ENCODE measurements at places on chromosomes 1 and 21.

DNA sequence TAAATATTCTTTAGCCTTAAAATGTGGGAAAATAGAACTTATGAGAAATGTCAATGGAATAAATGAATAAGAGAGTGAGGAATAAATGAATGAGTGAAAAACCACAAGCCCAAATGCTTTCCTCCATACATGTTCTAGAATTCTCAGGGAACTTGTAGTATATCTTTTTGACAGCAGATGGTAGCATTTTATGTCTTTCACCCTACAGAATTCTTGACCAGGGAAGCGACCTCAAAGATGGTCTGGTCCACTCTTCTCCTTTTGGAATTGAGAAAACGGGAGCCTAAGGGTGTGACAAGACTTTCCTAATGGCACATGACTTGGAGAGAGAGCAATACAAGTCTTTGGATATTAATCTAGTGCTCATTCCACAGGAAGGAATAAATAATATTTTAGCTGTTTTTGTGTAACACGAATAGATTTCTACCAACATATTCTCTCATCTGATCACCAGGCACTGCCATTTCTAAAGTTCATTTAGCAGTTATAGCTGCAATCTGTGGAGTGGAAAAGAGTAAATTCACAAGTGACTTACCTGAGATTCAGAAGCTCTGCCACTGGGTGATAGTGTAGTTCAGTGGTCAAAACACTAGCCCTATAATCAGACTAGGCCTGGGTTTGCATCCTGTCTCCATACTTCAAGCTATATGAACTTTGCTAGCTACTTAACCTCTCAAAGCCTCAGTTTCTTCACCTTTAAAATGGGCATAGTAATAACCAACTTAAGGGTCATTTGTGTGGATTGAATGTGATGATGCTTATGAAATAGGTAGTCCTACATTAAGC is 15.0 kb upstream of the F5 start:
- peak; percentile 68 for DNase-seq

GRCh38 chr1:155472491-155473083 is 90.0 kb downstream of the ASH1L start:
- DNase-seq: no peak

GRCh38 chr21:28615276-28615675 is 377.4 kb downstream of the LTN1 start:
- DNase-seq: no peak

DNA sequence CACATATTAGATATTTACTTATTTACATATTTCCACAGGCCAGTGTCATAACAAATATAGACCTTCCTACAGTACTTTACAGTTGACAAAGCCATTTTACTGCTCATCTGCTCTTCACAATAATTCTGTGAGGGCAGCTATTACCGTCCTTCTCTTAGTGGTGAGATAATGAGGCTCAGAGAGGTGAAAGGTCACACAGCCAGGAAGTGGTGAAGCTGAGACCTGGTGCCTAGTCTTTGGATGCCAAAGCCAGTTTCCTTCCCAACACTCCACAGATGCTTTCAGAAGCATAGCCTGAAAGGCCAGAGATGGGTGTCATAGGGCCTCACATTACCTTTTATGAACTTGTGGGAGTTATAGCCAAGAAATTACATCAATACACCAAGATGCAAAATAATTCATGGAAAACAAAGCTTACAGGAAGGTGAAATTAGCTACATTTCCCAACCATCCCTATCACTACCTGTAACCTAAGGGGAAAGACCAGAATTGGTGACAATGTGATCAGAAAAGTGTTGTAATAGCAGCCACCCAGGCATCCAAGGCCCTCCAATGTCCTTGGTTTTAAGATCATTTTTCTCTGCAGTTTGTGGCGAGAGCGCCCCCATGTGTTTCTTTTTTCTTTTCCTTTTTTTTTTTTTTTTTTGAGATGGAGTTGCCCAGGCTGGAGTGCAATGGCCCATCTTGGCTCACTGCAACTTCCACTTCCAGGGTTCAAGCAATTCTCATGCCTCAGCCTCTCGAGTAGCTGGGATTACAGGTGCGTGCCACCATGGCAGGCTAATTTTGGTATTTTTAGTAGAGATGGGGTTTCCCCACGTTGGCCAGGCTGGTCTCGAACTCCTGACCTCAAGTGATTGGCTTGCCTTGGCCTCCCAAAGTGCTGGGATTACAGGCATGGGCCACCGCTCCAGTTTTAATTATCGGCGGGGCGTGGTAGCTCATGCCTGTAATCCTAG is 26.5 kb upstream of the RPL11 start:
- DNase-seq: peak; percentile 50

DNA sequence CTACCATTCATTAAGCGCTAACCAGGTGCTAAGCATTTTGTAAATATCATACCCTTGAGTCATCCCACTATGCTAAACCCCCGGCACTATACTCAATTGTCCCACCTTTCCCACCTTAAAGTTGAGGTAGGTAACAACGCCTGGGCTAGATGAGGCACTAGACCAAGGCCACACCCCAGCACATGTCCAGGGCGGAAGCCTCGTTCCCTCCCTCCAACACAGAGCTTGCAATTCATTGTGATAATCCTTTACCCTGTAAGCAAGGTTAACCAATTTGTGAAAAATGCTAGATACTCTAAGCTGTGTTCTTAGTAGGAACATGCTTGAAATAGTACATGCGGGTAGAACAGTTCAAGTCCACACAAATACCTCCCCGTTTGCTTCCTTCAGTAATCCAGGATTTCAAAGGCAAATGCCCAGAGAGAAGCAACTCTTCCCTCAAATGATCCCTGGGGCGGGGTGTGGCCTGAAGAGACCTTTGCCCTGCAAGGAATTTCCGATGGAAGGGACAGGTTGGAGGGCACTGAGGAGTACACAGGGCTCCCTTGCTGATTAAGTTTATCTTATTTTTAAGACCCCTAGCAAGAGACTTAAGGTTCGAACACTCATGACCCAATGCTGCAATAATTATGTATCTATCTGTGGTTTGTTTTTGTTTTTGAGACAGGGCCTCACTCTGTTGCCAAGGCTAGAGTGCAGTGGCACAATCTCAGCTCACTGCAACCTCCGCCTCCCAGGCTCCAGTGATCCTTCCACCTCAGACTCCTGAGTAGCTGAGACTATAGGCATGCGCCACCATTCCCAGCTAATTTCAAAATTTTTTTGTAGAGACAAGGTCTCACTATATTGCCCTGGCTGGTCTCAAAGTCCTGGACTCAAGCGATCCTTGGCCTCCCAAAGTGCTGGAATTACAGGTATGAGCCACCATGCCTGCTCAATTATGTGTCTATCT is 2.6 kb downstream of the RSPH1 start:
- DNase-seq: no peak

DNA sequence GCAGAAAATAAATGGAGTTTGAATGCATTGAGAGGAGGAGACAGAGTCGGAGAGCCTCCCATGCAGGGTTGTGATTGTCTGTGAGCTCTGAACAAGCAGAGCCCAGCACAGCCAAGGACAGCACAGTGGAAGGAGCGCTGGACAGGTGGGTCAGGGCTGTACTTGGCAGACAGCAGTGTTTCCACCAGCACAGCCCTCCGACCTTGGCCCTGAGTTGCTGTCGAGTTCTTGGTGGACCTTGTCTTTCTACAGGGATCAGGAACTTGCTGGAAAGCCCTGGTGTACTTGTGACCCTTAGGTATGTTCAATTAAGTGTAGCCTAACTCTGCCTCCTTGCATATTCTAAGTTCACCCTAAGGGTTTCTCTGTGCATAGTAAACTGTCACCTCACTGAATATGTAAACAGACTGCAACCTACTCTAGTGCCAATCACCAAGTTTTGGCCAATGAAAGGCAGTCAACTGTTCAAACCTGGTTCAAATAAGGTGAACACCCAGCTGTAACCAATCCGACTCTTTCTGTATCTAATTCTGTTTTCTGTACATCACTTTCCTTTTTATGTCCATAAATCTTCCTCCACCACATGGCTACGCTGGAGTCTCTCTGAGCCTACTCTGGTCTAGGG is 86.6 kb upstream of the SLC25A33 start:
- DNase-seq: no peak

DNA sequence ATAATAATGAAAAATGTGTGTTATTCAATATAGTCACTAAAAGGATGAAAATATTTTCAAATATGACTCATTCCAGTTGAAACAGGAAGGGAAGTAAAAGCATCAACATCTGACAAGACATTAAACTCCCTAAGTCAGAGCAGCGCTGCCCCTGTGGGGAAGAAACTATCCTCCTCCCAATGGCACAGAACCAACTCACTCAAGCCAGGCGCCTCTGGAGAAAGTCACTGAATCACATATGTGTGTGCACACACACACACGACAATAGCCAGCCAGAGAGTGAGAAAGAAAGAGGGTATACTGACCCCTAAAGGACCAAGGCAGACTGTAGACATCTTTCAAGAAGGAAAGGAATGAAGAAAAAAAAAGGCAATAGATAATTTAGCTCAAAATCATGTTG is 126.9 kb downstream of the SETD4 start:
- peak; percentile 74 for DNase-seq

DNA sequence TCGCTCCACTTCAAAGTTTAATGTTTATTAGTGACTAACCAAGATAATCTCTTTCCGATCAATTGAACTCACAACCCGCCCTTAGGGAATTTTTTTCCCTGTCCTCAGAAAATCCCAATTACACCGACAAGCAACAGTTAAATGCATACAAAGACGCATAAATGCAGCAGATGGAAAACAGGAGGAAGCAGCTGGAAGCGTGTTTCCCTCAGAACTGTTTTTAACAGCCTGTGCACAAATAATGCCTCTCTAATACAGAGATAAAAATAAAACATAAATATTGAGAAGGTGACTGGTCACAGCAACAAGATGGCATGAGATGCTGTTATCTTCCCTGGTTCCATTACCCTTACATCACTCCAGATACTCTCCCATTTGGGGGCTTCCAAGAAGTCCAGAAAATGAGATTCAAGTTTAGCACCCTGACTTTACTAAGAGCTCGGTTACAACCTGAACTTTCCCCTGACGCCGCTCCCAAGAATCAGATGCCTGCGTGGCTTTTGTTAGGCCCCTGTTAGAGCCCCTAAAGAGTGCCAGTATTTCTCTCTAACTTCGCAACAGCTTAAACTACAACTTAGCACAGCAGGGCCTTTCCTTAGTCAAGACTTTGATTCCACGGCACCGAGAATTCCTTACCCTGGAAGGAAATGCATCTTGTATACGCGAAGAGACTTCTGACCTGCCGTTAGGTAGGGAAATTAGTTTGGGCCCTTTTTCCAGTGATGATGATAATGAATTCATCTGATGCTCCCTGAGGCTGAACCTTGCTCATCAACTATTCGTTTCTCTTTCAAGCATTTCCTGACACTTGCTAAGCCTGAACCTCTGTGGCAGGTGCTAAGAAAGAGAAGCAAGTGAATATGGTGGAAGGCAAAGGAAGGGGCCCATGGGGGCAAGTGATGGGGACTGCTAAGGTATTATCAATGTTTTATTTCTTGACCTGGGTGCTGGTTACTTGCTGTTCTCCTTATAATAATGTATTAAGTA is 137.7 kb upstream of the SMYD2 start:
- DNase-seq: no peak

GRCh38 chr1:67918067-67918466 is 84.8 kb upstream of the GNG12 start:
- DNase-seq: no peak

DNA sequence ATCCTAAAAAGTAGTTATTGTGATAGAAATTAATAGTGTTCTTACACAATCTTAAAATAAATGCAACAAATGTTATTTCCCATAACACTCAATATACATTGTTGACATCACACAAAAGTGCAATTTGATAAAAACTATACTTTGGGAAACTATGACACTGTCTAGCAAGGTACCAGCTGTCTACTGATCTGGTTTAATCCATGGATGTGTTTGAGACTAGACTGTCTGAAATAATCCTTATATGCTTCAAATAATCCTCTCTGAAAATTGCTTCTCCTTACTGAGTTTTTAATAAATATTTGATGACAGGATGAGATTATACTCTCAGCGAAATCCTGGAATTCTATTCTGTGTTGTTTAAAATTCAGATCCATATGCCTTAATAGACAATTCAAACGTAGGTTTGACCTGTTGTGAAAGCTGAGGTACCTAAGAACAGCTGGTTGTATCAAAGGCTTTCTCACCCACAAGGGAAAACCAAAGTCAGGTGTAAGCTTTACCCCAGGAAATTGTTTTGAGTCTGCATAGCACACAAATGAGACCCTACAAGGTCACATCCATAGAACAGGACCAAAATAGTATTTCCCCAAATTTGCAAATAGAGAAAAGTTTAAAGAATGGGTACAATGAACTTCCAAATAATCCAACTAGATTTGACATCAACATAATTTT is 8.8 kb upstream of the GFI1 start:
- DNase-seq: no peak

DNA sequence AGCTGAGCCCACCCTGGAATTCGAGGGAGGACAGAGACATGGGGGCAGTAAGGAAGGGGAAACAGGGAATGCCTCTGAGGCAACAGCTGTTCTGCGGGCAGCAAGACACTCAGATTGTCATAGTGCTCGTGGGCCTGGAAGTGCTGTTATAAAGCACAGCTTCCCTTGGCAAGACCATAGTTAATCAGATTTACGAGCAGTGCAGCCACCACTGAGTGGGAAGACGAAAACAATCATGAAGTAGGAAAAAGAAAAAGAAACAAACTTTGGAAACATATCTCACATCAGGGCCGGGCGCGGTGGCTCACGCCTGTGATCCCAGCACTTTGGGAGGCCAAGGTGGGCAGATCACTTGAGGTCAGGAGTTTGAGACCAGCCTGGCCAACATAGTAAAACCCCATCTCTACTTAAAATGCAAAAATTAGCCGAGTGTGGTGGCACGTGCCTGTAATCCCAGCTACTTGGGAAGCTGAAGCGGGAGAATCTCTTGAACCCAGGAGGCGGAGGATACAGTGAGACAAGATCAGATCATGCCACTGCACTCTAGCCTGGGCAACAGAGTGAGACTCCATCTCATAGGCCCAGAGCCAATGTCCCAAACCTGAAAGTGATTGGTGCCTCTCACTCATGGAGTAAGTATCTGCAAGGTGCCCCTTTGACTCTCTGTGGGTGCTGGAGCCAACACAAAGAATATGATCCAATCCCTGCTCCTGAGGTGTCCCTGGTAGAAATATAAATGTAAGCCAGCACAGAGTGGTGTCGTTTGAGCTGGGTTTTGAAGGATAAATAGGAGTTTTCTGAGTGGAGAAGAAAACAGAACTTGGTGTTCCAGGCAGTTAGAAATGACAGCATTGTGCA is 55.6 kb upstream of the GPR153 start:
- no peak for DNase-seq

- DNase-seq: no peak
These were observed 31.8 kb downstream of the UBE2U start for GRCh38 chr1:64235181-64235580.
